ENCODE measurements at places on chromosomes 11 and 22.

- no peak for DNase-seq
Observed at GRCh38 chr11:88367310-88367709, 29.8 kb upstream of the CTSC start.

GRCh38 chr11:77909277-77909676 lies 85.2 kb downstream of the INTS4 start:
- DNase-seq: no peak

GRCh38 chr11:32448232-32448631 lies 12.9 kb upstream of the WT1 start:
- DNase-seq: no peak

GRCh38 chr11:12503039-12503484 lies 125.7 kb downstream of the PARVA start:
- DNase-seq: no peak

DNA sequence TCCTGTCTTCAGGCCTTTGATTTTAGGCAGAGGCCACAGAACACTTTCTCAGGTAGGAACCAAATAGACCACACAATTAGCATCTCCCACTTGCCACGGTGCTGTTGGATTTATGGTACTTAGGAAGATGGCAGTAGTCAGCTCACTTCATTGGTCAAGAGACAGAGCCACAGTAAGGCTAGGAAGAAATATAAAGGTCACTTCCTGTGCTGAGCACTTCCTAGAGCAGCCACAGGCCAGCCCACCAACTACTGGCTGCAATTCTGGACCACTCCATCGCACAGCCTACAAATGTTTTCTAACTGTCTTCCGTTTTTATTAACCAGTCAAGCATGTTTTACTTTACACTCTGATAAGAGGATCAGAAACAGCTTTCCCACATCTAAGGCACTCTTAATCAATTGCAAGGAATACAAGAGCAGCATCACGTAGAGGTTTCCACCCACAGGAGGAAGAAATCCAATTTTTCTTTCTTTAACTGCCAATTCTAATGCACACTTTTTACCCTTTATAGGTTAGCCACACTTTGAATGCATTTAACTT lies 54.7 kb downstream of the ABTB2 start:
- DNase-seq: no peak

GRCh38 chr11:41284354-41284753 lies 175.1 kb downstream of the LRRC4C start:
- DNase-seq: no peak

DNA sequence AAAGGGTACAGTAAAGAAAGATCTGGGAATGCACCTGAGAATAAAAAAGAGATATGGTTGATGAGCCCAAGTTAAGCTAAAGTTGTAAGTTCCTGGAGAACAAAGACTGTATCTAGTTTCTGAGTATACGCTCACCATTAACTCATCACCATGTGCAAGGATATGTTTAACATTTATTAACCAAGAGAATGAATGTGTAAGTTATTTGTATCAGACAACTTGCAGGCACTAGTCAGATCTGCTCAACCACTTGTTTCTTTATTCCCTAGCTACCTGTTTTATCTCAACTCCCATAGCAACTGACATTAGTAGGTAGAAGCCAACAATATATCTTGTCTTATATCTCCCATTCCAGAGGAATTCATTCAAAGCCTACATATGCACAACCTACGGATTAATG lies 74.9 kb upstream of the KCNA4 start:
- no peak for DNase-seq
